Activated CD4-positive, alpha-beta T cell treated with anti-CD3 and anti-CD28 coated beads, Interleukin-2, amount 50 U/mL, for 48 hours (primary cell): ENCODE measurements at places on chromosomes 1 and 21.

DNA sequence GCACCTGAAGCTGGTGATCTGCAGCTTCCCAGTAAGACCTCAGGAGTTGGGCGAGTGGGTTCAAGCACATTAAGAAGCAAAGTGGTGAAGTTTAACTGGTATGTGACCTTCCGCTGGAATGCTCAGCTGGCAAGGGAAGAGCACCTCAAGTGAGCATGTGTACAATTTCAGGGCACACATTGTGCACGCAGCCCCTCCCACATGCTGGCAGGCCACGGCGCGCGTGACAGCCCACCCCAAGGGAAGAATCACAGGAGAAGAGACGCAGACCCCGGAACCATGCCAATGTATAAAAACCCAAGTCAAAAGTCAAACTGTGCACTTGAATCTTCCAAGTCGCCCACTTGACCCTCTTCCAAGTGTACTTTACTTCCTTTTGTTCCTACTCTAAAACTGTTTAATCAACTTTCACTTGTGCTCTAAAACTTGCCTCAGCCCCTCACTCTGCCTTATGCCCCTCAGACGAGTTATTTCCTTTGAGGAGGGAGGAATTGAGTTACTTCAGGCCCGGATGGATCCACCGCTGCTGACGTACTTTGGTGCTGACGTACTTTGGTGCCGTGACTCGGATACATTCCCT lies 20.0 kb downstream of the LRRC3 start:
- DNase-seq = no peak

DNA sequence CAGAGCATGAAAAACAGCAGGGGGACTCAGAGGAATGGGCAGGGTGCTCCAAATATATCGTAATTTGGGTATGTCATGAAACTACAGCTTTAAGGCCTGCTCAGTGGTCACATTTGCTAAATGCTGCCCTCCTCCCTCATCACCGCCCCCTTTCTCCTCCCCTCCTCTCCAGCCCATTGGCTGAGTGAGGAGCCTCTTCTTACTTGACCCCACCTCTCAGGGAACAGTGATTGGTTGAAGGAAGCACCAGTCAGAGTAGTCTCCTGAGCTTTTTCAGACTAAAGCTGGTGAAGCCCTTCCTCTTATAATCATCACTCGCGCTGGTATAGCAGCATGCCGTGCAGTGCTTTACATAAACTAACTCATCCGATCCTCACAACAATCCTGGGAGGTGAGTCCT lies 10.0 kb upstream of the TTC39A start:
- no peak for DNase-seq

- no peak for DNase-seq
Measured at GRCh38 chr1:7572654-7573152, 198.4 kb upstream of the VAMP3 start.

DNA sequence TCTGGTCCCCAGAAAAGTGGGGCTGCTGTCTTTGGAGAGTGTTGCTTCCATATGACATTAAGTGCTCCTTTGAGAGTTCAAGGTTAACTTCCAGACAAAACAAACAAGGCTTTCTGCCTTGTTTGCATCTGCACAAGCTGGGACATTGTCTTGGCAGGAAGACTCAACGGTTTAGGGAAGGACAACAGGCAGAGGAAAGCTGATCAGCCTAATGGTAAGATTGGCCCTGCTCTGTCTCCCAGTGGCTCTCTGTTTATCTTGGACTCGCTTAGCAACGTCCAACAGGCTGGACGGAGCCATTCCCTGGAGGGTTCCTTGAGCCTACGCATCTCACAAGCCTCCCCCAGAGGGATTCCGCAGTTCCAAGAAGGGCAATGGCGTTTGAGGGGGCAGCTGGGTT lies 62.2 kb upstream of the SLC44A3 start:
- no peak for DNase-seq

DNA sequence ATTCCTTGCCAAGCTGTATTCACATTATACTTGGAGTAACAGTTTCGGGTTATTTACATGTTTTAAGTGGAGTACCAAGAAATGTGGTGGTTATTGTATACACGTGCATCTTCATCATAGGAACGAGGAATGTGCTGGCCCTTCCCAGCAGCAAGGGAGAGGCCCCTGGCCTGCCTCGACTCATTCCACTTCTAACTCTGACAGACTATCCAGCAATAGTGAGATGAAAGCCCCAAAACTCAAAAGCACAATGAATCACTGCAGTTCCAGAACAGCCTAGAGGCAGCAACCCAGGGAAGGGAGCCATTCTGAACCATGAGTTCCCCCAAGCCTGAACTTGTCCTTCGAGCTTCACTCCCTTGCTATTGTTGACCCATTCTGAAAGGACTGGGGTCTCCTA lies 23.1 kb downstream of the FAM89A start:
- no peak for DNase-seq
